ENCODE measurements at places on chromosomes 11 and 22.

DNA sequence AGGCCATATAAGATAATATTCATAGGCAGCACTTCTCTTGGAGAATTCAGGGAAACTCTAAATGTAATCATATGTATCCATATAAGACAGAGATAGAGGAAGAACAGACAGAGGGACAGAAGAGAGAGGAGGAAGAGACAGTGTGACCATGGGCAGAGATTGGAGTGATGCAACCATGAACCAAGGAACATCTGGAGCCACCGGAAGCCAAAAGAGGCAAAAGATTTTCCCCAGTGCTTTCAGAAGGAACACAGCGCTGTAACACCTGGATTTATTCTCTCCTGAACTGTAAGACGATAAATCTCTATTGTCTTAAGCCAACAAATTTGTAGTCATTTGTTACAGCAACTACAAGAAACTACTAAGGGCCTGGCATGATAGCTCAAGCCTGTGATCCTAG lies 57.7 kb downstream of the GAB2 start:
- no peak for ATAC-seq

- no peak for ATAC-seq
Measured at GRCh38 chr22:48713272-48714205, 1114.1 kb downstream of the BRD1 start.

DNA sequence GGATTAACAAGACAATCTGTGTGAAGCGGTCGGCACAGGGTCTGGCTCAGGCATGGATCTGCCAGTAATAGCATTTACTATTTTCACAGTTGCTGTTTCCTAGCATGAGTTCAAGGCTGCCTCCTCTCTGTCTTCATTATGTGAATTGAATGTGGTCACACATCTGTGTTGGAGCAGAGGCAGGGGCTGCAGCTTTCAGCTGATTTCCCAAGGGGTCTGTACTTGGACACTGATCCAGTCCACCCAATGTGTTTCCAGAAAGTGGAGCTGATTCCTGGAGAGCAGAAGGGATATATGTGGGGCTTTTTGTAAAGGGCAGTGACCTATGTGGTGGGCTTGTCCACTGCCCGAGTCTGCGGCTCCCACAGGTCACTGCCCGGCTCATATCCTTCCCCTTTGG lies 3.5 kb upstream of the CELSR1 start:
- no peak for ATAC-seq

- no peak for ATAC-seq
Measured at GRCh38 chr11:35425603-35426212, 6.3 kb upstream of the SLC1A2 start.

DNA sequence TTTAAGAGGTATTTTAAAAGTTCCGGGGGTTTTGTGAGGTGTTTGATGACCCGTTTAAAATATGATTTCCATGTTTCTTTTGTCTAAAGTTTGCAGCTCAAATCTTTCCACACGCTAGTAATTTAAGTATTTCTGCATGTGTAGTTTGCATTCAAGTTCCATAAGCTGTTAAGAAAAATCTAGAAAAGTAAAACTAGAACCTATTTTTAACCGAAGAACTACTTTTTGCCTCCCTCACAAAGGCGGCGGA lies 193 bp upstream of the MALAT1 start:
- no peak for ATAC-seq

DNA sequence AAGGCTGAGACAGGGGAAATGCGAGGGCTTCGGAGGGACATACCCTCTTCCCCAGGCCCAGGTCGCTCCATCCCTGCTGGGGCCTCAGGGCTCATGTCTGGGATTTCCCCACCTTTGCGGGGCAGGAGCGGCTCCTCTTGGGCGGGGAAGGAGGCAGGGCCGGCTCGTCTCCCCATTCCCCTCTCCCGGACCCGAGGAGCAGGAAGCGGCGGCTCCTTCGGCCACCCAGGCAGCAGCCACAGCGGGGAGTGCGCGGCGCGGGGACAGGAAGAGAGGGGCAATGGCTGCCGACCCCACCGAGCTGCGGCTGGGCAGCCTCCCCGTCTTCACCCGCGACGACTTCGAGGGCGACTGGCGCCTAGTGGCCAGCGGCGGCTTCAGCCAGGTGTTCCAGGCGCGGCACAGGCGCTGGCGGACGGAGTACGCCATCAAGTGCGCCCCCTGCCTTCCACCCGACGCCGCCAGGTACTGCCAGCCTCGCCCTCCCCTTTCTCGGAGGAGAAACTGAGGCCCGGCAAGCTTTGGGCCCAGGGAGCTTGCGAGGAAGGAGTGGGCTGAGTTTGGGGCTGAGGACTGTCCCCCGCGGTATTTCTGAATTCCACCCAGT lies at the start of gene ANKK1:
ANKK1 (plus strand) TSS at position 175 of the 607 bp plus-strand sequence; CDS start at position 281, 106 bp downstream.
- ATAC-seq = no peak

GRCh38 chr11:18091731-18092130 lies 14.2 kb downstream of the SAAL1 start:
- ATAC-seq = no peak

Data from stimulated activated memory B cell treated with anti-CD40 and anti-IgM and Interleukin-4, amounts not matched to agents 10 μg/mL and 1 μg/mL and 100 μg/mL, for 72 hours (primary cell).